ENCODE measurements at places on chromosomes 13 and 19. TPM values are rescaled to one million over a fixed set of nuclear protein-coding genes. Genes with fewer than 3 reads are reported as not detected.

C1QTNF9B gene
- not detected for polyA plus RNA-seq

PLIN5 gene
- polyA plus RNA-seq, result 21.2 TPM

IGLON5 gene
- polyA plus RNA-seq, result 0.15 TPM

ZNF440 gene
- polyA plus RNA-seq, result 3.0 TPM

SRRM5 gene
- 0.22 TPM for polyA plus RNA-seq

SLC6A16 gene
- polyA plus RNA-seq, result 1.5 TPM

ZNF585A gene
- polyA plus RNA-seq, result 25.8 TPM

CPB2 gene
- not detected for polyA plus RNA-seq

DHX34 gene
- 7.2 TPM for polyA plus RNA-seq

All from kidney (tissue), 22 donors.